ENCODE measurements at places on chromosomes 1 and 21.

GRCh38 chr1:203440771-203441170 lies 34.8 kb upstream of the PRELP start:
- DNase-seq = no peak
- no peaks in the 10 kb centered on the region for H3K4me1 ChIP-seq
- H3K36me3 ChIP-seq = no peaks in the 10 kb centered on the region
- no peak overlapping the region for H3K4me3 ChIP-seq
- peaks cover 34% of the 10 kb centered on the region for H3K27me3 ChIP-seq

DNA sequence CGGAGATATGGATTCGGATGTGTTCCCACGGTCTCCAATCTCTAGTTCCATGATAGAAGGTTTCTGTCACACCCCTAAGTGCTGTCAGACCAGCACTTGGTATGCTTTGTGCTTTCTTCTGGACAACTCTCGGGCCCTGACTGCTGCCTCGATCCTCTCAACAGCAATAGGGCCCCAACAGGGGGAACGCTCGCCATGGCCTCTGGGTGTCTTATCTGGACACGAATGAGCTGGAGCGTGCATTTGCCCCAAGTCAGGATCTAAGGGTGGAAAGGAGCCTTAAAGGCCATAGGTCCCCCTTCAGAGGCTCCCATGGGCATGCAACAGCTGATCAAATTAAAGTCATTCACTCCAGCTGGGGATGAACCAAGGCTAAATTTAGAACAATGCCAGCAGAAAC lies 76.8 kb downstream of the TCP10L start:
- H3K36me3 ChIP-seq = peaks cover 8% of the 10 kb centered on the region
- H3K4me1 ChIP-seq = peaks cover 2% of the 10 kb centered on the region
- H3K4me3 ChIP-seq = no peak overlapping the region
- no peak overlapping the region for H3K27ac ChIP-seq
- no peaks in the 10 kb centered on the region for H3K27me3 ChIP-seq

GRCh38 chr1:16183179-16183578 lies 27.3 kb upstream of the EPHA2 start:
- H3K27ac ChIP-seq = no peak overlapping the region
- H3K36me3 ChIP-seq = no peaks in the 10 kb centered on the region
- no peak for DNase-seq

DNA sequence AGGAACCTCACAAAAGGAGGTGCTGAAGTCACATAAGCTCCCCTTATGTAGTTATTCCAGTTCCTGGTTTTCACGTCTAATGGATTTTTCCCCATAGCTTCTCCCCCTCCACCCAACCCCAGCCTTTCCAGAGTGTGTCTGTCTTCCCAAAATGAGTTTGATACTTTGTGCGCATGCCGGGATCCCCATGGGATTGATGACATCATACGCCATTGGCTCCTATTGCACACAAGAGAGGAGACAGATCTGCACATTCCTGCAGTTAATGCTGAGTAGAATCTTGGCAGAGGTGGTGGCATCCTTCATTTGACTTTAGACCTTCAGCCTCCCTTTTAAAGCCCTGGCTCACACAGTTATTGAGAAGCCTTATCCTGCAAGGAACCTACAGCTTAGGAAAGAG lies 71.4 kb downstream of the DDR2 start:
- no peaks in the 10 kb centered on the region for H3K4me1 ChIP-seq
- no peak for DNase-seq
- no peaks in the 10 kb centered on the region for H3K36me3 ChIP-seq
- H3K27ac ChIP-seq = no peak overlapping the region
- H3K4me3 ChIP-seq = no peak overlapping the region

DNA sequence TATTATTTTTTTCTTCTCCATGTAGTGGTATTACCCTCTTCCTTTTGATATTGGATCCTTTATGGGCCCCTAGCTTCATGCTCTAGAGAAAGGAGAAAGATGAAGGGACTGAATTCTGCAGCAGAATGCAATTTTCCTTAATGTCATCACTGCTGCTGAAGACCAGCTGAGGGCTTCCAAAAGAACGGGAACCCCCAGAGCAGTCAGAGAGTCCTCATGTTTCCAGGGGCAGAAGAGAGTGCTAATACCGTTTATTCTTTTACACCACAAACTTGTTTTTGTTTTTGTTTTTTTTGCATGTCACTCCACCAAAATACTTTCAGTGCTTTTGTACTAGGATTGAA lies 21.1 kb upstream of the TBX15 start:
- DNase-seq = no peak
- H3K4me1 ChIP-seq = peaks cover 6% of the 10 kb centered on the region
- H3K36me3 ChIP-seq = peaks cover 10% of the 10 kb centered on the region
- no peak overlapping the region for H3K27ac ChIP-seq

DNA sequence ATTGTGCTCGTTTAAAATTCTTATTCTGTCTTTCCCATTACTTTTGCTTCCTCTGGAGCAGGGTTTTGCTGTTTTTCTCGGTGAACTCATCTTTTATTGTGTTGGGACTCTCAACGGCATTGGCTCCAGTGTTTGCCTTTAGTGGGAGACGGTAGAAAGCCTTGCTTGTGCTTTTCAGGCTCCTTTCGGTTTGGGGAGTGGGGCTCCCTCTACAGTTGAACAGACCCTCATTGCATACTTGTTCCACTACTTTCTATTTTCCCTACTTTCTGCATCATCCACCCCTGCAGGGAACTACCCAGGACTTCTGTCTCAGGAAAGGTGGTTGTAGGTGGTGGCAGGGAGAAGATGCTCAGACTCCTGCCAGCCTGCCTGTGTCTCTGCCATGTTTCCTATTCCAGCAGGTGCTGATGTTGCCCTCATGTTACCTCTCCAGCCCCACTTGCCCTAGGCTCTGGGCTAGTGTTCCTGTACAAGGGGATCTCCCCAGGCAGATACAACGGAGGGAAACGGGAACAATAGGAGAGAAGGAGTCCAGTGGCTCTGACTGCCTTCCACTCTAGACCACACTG lies 68.5 kb upstream of the ZBTB18 start:
- no peaks in the 10 kb centered on the region for H3K36me3 ChIP-seq
- no peak for DNase-seq
- H3K27ac ChIP-seq = no peak overlapping the region

DNA sequence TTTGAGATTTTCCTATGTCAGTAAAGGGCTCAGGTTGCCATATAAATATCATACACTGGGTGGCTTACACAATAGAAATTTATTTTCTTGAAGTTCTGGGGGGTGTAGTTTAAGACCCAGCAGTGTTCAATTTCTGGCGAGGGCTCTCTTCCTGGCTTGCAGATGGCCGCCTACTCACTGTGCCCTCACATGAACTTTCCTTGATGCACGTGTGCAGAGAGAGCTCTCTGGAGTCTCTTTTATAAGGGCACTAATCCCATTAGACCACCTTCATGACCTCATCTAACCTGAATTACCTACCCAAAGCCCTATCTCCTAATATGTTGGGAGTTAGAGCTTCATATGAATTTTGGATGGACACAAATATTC lies 21.1 kb downstream of the TMEM51 start:
- no peak for DNase-seq
- H3K27me3 ChIP-seq = peaks cover 41% of the 10 kb centered on the region
- no peak overlapping the region for H3K27ac ChIP-seq
- H3K4me1 ChIP-seq = peaks cover 3% of the 10 kb centered on the region
- no peaks in the 10 kb centered on the region for H3K36me3 ChIP-seq
- no peak overlapping the region for H3K4me3 ChIP-seq

- no peaks in the 10 kb centered on the region for H3K27me3 ChIP-seq
- no peak overlapping the region for H3K27ac ChIP-seq
- DNase-seq = no peak
- no peaks in the 10 kb centered on the region for H3K36me3 ChIP-seq
- no peaks in the 10 kb centered on the region for H3K4me1 ChIP-seq
- no peak overlapping the region for H3K4me3 ChIP-seq
Measured at GRCh38 chr1:61444288-61444687, 280.7 kb downstream of the TM2D1 start.

DNA sequence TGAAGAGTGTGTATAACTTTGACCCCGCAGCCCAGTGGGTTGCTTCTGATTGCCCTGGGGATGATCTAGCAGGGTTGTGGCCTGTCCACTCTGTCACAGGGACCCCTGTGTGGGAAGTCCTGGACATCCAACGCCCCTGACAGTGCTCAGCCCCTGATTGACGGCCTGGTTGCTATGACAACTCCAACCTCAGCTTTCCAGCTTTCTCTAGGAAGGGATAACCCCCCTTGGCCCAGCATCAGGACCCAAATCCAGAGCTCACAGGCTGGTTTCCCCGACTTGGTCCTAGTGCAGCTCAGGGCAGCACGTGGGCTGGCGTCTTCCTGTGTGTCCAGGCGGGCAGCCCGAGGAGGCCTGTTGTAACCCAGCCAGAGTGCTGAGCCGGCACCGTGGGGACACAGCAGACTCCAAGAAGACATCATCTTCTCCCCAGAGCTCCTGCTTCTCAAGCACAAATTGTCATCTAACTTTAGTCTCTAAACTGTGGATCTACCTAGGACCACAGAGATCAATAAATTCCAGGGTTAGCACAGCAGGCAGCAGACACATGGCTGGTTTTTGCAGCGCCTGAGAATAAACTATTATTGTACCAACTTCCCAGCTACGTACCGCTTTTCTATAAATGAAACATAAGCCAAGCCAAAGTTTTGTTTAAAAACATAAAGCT lies 18.9 kb upstream of the PDXK start:
- no peak for DNase-seq
- H3K4me1 ChIP-seq = peaks cover 14% of the 10 kb centered on the region
- no peaks in the 10 kb centered on the region for H3K27me3 ChIP-seq
- H3K4me3 ChIP-seq = no peak overlapping the region

- H3K4me3 ChIP-seq = no peak overlapping the region
- peaks cover 10% of the 10 kb centered on the region for H3K36me3 ChIP-seq
- no peak for DNase-seq
- H3K27ac ChIP-seq = no peak overlapping the region
Measured at GRCh38 chr21:29312981-29313380, 14.3 kb downstream of the BACH1 start.

- no peaks in the 10 kb centered on the region for H3K4me1 ChIP-seq
- no peak overlapping the region for H3K4me3 ChIP-seq
- no peaks in the 10 kb centered on the region for H3K27me3 ChIP-seq
- H3K27ac ChIP-seq = no peak overlapping the region
- DNase-seq = no peak
- H3K36me3 ChIP-seq = peaks cover 3% of the 10 kb centered on the region
Measured at GRCh38 chr1:119079881-119080280, 60.6 kb downstream of the WARS2 start.

DNA sequence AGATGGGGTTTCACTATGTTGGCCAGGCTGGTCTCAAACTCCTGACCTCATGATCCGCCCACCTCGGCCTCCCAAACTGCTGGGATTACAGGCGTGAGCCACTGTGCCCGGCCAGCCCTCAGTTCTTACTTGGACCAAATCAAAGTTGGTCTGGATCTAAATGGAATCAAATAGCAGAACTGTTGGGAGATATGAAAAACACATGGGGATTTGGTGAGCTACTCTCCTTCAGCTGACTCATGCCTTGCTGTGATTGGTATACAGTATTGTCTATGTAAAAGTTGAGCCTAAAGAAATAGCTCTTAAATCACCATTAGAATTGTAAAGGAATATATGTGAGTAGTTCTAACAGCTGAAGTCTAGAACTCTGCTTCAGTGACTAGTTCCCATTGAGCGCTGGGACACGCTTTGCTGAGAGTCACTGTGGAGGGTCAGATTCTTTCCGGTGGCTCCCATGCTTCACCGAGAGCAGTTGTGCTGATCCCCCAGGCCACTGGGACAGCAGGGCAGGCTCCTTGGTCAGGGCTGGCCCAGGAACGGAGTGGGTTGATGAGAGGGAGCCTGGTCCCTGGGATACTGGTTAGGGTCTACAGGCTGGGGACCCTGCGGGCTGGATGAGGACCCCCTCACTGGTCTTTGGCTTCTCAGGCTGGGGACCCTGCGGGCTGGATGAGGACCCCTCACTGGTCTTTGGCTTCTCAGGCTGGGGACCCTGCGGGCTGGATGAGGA lies 14.0 kb downstream of the PKNOX1 start:
- no peak overlapping the region for H3K4me3 ChIP-seq
- H3K36me3 ChIP-seq = no peaks in the 10 kb centered on the region
- no peaks in the 10 kb centered on the region for H3K27me3 ChIP-seq
- DNase-seq = no peak
- H3K4me1 ChIP-seq = peaks cover 27% of the 10 kb centered on the region
